Stimulated activated CD8-positive, alpha-beta memory T cell treated with anti-CD3 and anti-CD28 coated beads, Interleukin-2, amount 100 ng/mL, for 1 hour (primary cell): ENCODE measurements at places on chromosomes 1 and 21.
A peak's percentile ranks its signal among the peaks of the same experiment; 100 is the strongest.

GRCh38 chr1:236836157-236836556, 41.1 kb downstream of the MTR start:
- no peak for DNase-seq

DNA sequence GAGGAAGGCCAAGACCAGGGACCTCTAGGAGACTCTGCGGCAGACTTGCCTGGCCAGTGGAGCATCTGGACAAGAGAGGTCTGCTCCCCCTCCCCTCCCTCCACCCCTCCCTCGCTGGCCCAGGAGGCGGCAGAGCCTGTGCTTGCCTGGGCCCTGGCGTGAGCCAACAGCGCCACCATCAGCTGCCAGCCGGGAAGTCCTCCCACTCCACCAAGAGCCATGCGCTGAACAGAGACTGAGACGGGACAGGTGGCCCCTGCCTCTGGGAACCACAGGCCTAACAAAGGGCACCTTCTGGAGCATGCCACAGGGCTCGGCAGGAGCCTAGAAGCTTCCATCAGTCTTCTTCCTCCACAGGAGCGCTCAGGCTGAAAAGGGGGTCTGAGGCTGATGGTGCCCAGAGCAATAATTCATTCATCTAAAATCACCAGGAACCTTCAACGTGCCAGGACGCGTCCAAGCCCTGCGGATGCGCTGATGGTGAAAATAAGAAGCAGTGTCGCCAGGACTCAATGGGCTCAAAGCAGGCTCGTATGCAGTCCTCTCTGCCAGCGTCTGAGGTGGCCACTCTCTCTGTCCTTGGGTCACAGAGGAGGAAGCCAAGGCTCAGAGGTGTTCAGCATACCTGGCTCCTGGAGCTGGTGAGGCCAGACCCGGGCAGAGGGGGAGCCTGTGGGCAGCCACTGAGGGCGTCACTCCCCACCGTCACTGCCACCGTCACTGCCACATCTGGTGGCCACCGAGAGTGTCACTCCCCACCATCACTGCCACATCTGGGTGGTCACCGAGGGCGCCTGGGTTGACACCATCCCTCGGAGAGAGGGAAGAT, 161.2 kb downstream of the NPHP4 start:
- DNase-seq, result no peak

DNA sequence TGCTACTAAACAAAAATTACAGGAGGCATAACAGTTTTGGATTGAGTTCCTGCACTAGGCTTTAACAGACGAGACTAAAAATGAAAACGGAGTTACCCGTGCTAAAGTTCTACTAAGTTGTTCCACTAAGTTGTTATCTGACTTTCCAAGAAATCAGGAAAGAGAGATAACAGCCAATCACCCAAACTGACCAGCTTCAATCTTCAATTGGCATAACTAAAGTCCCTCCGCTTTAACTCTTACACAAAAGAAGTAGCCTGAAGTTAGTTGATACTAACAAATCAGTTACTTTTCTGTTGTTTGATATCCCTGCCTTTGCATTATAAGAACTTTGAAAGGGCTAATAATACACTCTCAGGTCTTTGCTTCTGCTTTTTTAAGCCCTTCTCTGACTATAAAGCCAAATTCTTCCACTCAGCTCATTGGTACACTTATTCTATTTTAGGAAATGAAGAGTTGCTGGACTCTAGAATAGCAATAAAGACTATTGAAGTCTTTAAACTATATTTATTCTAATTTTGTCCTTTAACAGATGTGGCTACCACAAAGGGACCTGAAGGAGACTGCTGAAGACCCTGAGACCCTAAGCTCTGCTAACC, 61.3 kb downstream of the TESK2 start:
- DNase-seq, result no peak

- peak; percentile 46 for DNase-seq
These were observed at the start of gene TRAF3IP3 for GRCh38 chr1:209755926-209756614. TRAF3IP3 (plus strand) TSS chr1:209756053; CDS start chr1:209760040, 3,987 bp downstream.

DNA sequence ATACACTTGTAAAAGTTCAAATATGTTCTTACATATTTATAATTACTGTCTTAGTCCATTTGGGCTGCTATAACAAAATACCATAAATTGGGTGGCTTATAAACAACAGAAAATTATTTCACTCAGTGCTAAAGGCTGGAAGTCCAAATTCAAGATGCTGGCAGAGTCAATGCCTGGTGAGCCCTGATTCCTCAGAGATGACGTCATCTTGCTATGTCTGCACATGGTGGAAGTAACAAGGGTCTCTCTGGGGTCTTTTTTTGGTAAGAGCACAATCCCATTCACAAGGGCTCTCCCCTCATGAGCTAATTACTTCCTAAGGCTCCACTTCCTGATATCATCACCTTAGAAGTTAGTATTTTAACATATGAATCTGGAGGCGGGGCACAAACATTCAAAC, 108.0 kb upstream of the DUSP10 start:
- no peak for DNase-seq

DNA sequence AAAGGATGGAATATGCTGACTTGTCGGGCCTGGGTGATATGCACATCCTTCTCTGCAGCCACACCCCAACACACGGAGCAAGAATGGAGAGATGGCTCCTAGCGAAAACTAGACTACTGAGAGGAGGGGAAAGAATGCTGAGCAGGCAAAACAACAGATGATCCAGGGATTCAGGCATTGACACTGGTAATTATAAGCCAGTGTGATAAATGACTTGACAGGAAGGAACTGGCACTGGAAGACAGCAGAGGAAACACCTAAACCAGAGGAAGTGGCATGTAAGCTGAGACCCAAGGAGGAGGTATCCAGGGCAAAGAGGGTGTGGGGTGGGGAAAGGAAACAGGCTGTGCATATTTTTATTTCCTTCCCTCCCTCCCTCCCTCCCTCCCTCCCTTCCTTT, 31.7 kb upstream of the KHDRBS1 start:
- DNase-seq, result peak; percentile 2

DNA sequence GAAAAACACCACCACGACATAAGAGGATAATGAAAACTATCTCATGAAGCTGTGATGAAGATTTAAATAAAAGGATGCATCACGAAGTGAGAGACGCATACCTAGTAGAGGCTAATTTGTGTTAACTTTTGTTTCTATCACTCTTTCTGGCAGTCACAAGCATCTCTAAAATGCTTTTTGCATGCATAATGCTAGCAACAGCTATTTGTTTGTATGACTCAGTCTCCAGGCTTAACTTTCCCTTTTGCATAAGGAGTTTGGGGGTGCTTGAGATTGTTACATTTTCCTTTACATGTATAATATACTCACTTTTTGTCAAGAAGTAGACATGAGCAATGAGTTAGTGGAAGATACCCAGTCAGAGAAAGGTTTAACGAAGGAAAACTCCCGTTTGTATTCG, 385.4 kb downstream of the DISC1 start:
- DNase-seq, result no peak

DNA sequence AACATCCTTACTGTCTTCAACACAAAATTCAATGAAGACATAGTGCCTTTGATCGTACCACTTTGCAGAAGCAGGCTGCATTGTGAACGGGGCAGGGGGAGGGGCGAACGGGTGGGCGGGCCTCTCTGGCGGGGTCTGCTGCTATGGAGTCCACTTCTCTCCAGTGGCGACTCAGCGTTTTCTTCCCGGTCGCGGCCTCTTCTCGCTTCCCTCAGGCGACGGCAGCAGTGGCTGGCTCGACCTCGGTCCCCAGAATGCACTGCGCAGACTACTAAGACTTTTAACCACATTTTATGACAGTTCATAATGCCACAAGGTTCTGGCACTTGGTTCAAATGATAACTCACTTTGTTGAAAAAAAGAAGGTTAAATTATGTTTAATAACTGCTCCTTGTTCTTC, 21.2 kb downstream of the GBP2 start:
- DNase-seq, result no peak

DNA sequence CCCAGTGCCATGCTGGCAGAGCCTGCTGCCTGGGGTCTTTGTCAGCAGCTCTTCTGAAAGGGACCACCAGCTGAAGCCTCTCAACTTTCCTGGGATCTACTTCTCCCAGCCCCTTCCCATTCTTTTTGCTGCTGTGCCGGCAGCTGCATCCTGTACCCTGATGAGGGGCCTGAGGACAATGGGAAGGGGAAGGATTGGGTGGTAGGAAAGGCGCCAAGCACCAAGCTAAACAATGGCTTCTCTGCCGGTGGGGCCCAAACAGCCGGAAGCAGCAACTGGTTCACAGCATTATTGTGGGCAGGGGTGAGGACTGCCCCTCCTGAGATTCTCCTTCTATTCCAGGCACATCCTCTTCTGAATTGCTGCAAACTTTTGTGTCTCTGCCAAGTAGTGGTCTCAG, 5.0 kb upstream of the EFCAB14 start:
- no peak for DNase-seq

DNA sequence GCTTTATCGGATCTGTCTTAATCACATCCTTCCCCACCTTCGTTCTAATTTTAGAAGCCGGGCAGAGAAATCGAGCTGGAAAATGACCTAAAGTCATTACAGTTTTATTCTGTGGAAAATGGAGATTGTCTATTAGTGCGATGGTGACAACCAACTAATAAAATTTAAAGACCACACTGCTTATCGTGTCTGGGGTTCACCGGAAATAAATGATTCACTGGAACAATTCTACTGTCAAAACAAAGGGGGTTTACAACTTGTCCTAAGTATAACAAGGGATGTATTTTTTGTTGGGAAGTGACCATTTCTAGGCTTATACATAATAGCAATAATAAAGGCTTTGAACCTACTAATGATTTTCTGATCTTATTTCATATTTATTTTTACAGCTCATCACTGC, 55.6 kb downstream of the B3GALNT2 start:
- no peak for DNase-seq

- no peak for DNase-seq
These were observed 13.3 kb upstream of the NBL1 start for GRCh38 chr1:19630720-19631395.

- DNase-seq, result no peak
These were observed 1.3 kb upstream of the RC3H1 start for GRCh38 chr1:174023440-174023839.

- no peak for DNase-seq
These were observed 41.9 kb upstream of the EPS8L3 start for GRCh38 chr1:109805486-109806165.

DNA sequence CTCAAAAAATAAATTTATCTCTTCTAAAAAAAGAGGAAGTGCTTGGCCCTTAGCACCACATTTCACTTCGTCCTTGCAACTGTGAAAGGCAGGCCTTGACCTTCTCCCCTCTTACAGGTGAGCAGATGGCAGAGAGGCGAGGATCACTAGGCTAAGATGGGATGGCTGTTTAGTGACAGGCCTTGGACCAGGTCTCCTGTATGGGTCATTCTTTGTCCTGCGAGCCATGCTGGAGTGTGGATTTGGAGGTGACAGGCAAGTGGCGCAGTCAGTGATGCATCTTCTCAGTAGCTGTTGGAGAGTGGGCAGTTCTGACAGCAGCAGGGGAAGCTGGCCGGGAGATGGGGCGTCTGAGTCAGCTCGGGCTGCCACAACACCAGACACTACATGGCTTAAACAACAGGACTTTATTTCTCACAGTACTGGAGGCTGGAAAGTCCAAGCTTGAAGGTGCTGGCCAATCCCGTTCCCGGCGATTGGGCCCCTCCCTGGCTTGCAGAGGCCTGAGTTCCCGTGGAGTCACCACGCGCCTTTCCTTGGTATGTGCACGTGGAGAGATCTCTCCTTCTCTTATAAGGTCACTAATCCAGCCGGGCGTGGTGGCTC, 16.5 kb downstream of the SLC27A3 start:
- no peak for DNase-seq

GRCh38 chr1:228403231-228403631, 3.4 kb downstream of the TRIM11 start:
- DNase-seq, result no peak

GRCh38 chr1:69987881-69988280, 217.5 kb downstream of the LRRC40 start:
- DNase-seq, result no peak

DNA sequence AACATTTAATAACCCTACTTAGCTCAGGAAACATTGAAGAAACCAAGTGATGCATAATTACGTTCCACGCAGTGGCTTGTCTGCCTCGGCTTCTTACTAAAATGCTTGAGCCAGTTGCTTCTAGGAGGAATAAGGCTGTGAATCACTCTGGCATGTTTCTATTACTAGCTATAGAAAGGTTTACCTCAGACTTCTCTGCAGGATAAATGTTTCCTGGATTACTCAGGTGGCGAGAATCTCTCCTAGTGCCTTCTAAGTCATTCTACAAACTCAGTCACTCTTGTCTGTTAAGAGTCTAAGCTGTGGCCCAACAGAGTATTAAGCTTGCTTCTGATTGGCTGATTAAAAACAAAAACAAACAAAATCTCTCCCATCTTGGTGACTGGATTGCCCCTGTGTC, 92.0 kb upstream of the RALGPS2 start:
- DNase-seq, result no peak

- no peak for DNase-seq
These were observed 120.4 kb downstream of the KCNH1 start for GRCh38 chr1:211013346-211014240.

DNA sequence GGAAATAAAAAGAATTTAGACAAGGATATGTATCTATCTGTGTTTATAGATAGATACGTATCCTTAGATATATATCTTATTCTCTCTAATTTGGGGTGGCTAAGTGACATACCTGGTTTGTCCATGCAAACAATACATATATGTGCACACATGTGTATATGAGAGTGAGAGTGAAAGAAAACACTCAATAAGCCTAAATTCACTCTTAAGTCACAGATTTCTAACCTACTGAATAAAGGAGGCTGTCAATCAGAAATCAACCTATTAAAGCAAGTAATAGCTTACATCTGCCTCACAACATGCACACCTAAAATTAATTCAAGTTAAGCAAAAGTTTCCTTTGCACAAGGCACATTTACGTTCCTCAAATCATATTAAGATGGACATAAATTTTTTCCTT, 106.9 kb upstream of the LBR start:
- no peak for DNase-seq

DNA sequence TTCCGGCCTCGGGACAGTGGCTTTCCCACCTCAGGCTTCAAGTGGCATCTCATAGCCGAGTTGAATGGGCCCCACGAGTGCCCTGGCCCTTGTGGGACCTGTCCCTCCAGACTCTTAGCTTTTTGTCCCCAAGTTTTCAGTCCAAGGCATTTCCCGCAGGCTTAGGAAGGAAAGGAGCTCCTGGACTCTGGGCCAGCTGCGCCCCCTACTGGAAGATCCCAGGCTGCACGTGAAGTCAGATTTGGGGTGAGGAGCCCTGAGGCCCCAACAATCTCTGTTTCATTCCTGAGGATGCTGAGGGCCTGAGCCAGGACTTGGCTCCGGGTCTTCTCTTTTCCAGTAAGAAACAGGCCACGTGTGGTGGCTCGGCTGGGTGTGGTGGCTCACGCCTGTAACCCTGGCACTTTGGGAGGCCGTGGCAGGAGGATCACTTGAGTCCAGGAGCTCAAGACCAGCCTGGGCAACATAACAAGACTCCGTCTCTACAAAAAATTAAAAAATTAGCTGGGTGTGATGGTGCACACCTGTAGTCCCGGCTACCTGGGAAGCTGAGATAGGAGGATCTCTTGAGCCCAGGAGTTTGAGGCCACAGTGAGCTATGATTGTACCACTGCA, 67.4 kb downstream of the ARHGEF10L start:
- DNase-seq, result no peak

- no peak for DNase-seq
These were observed 64.1 kb upstream of the WDR26 start for GRCh38 chr1:224498574-224499170.

GRCh38 chr1:7508052-7508933, 262.8 kb upstream of the VAMP3 start:
- DNase-seq, result no peak

GRCh38 chr21:45341261-45341660, 53.6 kb upstream of the POFUT2 start:
- no peak for DNase-seq
